ENCODE measurements at places on chromosomes 5 and 9. TPM values are rescaled to one million over a fixed set of nuclear protein-coding genes. Genes with fewer than 3 reads are reported as not detected.
A peak's percentile ranks its signal among the peaks of the same experiment; 100 is the strongest.

The SLC6A7 gene
- not detected for total RNA-seq

The SIT1 gene
- total RNA-seq = 74.6 TPM

The PCDHA13 gene
- not detected for total RNA-seq

The DDX31 gene
- 17.2 TPM for total RNA-seq

The ZDHHC11B gene
- 0.67 TPM for total RNA-seq

The FOXD4 gene
- total RNA-seq = not detected

The BNIP1 gene
- total RNA-seq = 19.3 TPM

The LCP2 gene
- total RNA-seq = 213 TPM

The HMMR gene
- total RNA-seq = 118 TPM

The CDC20B gene
- total RNA-seq = not detected

The ELOVL7 gene
- total RNA-seq = 0.38 TPM

The LURAP1L gene
- not detected for total RNA-seq

The ORM2 gene
- not detected for total RNA-seq

DNA sequence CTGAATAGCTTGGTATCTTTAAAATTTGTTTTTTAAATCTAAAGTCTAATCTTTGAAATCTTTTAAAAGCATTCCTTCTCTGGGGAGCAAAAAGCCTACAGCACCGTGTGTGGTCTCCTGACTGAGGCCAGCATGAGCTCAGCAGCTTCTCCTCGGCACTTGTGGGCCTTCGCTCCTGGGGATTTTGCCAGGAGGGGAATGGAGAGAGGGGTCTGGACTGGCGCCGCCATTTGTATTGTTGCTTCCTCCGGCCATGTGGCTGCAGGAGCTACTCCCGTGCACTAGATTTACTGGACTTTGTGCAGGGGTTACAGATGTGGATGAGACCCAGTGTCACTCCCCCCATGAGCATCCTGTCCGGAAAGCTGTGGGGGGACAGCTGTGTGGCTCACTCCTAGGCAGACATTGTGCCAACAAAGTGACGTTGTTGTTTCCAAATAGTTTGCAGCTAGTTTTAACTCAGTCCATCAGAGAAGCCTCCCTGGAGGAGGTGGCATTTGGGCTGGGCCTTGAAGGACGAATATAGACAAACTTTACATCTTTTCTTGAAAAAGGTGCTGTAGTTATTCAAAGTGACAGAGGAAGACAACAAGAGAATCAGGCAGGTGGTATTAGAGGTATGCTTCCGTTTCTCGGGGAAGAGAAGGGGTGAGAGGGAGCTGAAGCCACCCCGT is 6.6 kb downstream of the OLFM1 start:
- peaks cover 46% of the 10 kb centered on the region for H3K27me3 ChIP-seq
- H3K4me3 ChIP-seq = no peak overlapping the region
- no peak overlapping the region for H3K27ac ChIP-seq
- no peaks in the 10 kb centered on the region for H3K36me3 ChIP-seq

- no peak overlapping the region for H3K27ac ChIP-seq
- DNase-seq = no peak
- H3K27me3 ChIP-seq = no peaks in the 10 kb centered on the region
- no peaks in the 10 kb centered on the region for H3K4me1 ChIP-seq
- no peak overlapping the region for H3K4me3 ChIP-seq
These were observed 6.2 kb downstream of the AGPAT2 start for GRCh38 chr9:136681029-136681428.

- H3K27ac ChIP-seq = no peak overlapping the region
- peaks cover 42% of the 10 kb centered on the region for H3K4me1 ChIP-seq
- H3K4me3 ChIP-seq = peak overlapping the region; percentile 25
- no peaks in the 10 kb centered on the region for H3K36me3 ChIP-seq
- peaks cover 7% of the 10 kb centered on the region for H3K27me3 ChIP-seq
These were observed 52.0 kb downstream of the ITGA2 start for GRCh38 chr5:53041071-53041692.

GRCh38 chr5:78819166-78819565 is 165.9 kb downstream of the ARSB start:
- peaks cover 13% of the 10 kb centered on the region for H3K36me3 ChIP-seq
- H3K4me1 ChIP-seq = no peaks in the 10 kb centered on the region
- H3K4me3 ChIP-seq = no peak overlapping the region
- H3K27me3 ChIP-seq = no peaks in the 10 kb centered on the region
- no peak overlapping the region for H3K27ac ChIP-seq

DNA sequence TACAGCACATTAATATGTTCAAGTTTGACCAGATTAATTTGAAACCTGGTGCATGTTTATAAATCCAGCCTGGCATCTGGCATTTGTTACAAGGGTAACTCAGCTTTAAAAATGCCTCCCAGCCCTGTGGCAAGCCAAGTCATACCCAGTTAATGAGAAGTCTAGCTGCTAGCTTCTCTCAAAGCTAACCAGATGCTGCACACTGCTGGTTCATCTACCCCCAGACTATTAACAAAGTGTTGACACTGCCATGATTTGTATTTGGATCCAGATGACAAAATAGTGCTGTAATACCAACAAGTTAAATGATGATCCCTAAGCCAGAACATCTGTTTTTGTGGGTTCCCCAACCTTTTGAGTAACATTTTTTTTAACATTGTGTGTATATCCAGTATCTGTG is 573.7 kb upstream of the DAB2 start:
- no peaks in the 10 kb centered on the region for H3K36me3 ChIP-seq
- H3K27ac ChIP-seq = no peak overlapping the region
- H3K27me3 ChIP-seq = no peaks in the 10 kb centered on the region
- H3K4me1 ChIP-seq = no peaks in the 10 kb centered on the region
- no peak for DNase-seq

- H3K27ac ChIP-seq = no peak overlapping the region
- no peak overlapping the region for H3K4me3 ChIP-seq
- H3K36me3 ChIP-seq = no peaks in the 10 kb centered on the region
- H3K4me1 ChIP-seq = no peaks in the 10 kb centered on the region
- peaks cover 4% of the 10 kb centered on the region for H3K27me3 ChIP-seq
These were observed 144.4 kb downstream of the NSG2 start for GRCh38 chr5:174189654-174190541.

DNA sequence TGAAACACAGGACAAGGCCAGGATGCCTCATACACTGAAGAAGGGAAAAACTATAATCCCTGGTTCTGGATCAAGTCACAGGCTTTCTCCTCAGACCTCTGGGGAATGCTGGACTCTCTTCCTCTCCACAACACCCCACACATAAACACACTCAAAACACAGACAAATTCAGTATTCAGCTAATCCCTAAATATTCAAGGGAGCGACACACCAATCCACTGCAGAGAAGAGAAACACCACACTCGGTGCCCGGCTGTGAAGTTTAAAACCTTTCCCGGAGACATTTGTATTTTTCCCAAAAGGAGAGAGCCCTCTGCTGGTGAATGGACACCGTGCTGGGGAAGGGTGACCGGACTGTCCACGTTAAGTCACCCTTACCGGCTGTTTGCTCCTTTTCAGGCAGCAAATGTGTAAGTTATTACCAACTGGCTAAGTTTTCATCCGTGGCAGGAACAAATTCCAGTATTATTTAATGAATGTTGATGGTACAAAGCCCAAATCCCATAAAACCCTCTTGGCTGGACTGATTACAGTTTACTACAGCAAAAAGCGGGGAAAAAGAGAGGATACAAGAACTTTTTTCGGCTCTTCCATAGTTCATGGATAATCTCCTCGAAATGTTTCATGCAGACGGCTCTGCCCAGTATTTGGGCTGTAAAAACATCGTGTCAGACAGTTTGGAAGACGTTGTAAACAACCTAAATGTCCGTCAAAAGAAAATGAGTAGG is 130.9 kb upstream of the SLC30A5 start:
- no peak overlapping the region for H3K27ac ChIP-seq
- H3K4me1 ChIP-seq = peaks cover 2% of the 10 kb centered on the region
- no peaks in the 10 kb centered on the region for H3K36me3 ChIP-seq
- H3K4me3 ChIP-seq = no peak overlapping the region
- H3K27me3 ChIP-seq = no peaks in the 10 kb centered on the region

GRCh38 chr9:134474055-134474370 is 147.8 kb downstream of the RXRA start:
- H3K4me3 ChIP-seq = no peak overlapping the region
- H3K36me3 ChIP-seq = no peaks in the 10 kb centered on the region

DNA sequence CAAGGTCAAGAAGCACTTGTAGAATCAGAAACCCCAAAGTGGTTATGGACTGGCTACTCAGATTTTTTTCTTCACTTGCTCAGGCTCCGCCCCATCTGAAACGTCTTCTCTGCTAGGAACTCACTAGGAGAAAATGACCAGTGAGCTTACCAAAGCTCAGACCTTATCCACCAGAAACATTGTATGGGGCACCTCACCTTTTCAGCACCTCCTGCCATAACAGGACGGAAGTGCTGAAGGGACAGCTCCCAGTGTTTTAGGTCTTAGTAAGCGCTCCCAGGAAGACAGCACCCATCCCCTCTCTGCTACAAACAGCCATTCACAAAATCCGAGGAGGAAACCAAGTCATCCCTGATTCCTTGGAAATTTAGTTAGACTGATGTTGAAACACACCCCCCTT is 1.2 kb upstream of the GABRA1 start:
- no peaks in the 10 kb centered on the region for H3K36me3 ChIP-seq
- DNase-seq = no peak
- H3K27me3 ChIP-seq = peaks cover 13% of the 10 kb centered on the region
- no peak overlapping the region for H3K27ac ChIP-seq

GRCh38 chr9:8845808-8846207 is 1046.2 kb upstream of the DMAC1 start:
- H3K27me3 ChIP-seq = peaks cover 1% of the 10 kb centered on the region
- no peaks in the 10 kb centered on the region for H3K4me1 ChIP-seq
- H3K4me3 ChIP-seq = no peak overlapping the region
- no peak overlapping the region for H3K27ac ChIP-seq
- no peaks in the 10 kb centered on the region for H3K36me3 ChIP-seq
- DNase-seq = no peak

GRCh38 chr5:163163858-163164257 is 273.5 kb upstream of the CCNG1 start:
- H3K27me3 ChIP-seq = no peaks in the 10 kb centered on the region
- H3K27ac ChIP-seq = no peak overlapping the region
- DNase-seq = no peak
- no peaks in the 10 kb centered on the region for H3K36me3 ChIP-seq
- no peaks in the 10 kb centered on the region for H3K4me1 ChIP-seq

- H3K27ac ChIP-seq = no peak overlapping the region
- H3K36me3 ChIP-seq = peaks cover 92% of the 10 kb centered on the region
- H3K4me3 ChIP-seq = no peak overlapping the region
- DNase-seq = no peak
- no peaks in the 10 kb centered on the region for H3K27me3 ChIP-seq
These were observed 63.0 kb downstream of the PUM3 start for GRCh38 chr9:2780846-2781245.

GRCh38 chr9:17894501-17895160 is 315.8 kb downstream of the SH3GL2 start:
- DNase-seq = no peak
- no peaks in the 10 kb centered on the region for H3K27me3 ChIP-seq
- H3K4me1 ChIP-seq = no peaks in the 10 kb centered on the region
- H3K36me3 ChIP-seq = no peaks in the 10 kb centered on the region

GRCh38 chr9:120982836-120983235 is 56.2 kb upstream of the TRAF1 start:
- H3K27me3 ChIP-seq = no peaks in the 10 kb centered on the region
- no peak overlapping the region for H3K4me3 ChIP-seq
- no peaks in the 10 kb centered on the region for H3K36me3 ChIP-seq
- H3K27ac ChIP-seq = no peak overlapping the region

GRCh38 chr5:78701795-78702410 is 53.3 kb upstream of the LHFPL2 start:
- H3K27ac ChIP-seq = no peak overlapping the region
- DNase-seq = no peak
- no peak overlapping the region for H3K4me3 ChIP-seq
- no peaks in the 10 kb centered on the region for H3K4me1 ChIP-seq
- H3K36me3 ChIP-seq = no peaks in the 10 kb centered on the region

GRCh38 chr5:14922456-14922855 is 50.9 kb upstream of the ANKH start:
- no peak overlapping the region for H3K27ac ChIP-seq
- peaks cover 55% of the 10 kb centered on the region for H3K4me1 ChIP-seq
- no peaks in the 10 kb centered on the region for H3K36me3 ChIP-seq

GRCh38 chr9:17063535-17064135 is 71.2 kb upstream of the CNTLN start:
- H3K4me3 ChIP-seq = no peak overlapping the region
- no peak overlapping the region for H3K27ac ChIP-seq
- DNase-seq = no peak
- no peaks in the 10 kb centered on the region for H3K4me1 ChIP-seq
- no peaks in the 10 kb centered on the region for H3K27me3 ChIP-seq
- no peaks in the 10 kb centered on the region for H3K36me3 ChIP-seq

DNA sequence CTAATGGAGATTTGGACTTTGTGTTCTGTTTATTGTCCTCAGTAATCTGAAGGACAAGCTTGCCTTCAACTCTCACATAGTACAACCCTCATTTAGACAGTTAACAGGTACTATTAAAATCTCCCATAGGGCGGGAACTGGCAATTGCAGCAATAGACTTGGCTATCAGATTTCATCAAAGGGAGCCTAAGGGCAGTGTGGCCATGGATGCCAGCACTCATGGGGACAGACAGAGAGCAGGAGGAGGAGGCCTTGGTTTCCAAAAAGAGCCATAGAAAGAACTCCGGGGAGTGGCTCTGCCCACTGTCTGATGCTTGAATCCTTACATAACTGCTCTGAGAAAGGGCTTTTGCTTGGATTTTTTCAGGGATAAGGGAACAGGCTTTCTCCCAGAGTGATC is 6.8 kb downstream of the SLC36A1 start:
- no peak for DNase-seq
- H3K27ac ChIP-seq = no peak overlapping the region
- H3K36me3 ChIP-seq = peaks cover 3% of the 10 kb centered on the region
- H3K4me1 ChIP-seq = peaks cover 12% of the 10 kb centered on the region
- H3K4me3 ChIP-seq = no peak overlapping the region
- no peaks in the 10 kb centered on the region for H3K27me3 ChIP-seq

DNA sequence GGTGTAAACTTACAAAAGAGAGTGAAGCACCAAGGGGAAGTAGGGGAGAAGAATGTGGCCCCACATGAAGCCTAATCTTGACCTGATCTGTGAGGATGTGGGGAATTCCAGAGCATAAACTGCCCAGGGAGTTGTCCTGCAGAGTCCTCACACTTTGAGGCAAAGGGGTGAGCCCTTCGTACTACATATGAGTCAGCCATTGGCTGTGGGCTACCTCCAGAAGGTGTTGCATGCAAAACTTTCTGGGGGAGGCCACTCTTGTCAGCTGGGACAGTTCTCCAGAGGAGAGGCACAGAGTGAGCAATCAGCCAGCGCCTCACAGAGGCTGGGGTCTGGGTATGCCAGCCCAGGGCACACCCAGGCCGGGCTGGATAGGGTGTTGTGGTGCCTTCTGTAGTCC is 98.1 kb upstream of the NMUR2 start:
- peaks cover 4% of the 10 kb centered on the region for H3K4me1 ChIP-seq
- H3K4me3 ChIP-seq = no peak overlapping the region
- no peaks in the 10 kb centered on the region for H3K36me3 ChIP-seq

GRCh38 chr9:119951090-119951489 is 581.9 kb upstream of the BRINP1 start:
- no peak overlapping the region for H3K27ac ChIP-seq
- H3K27me3 ChIP-seq = no peaks in the 10 kb centered on the region
- no peak for DNase-seq
- H3K4me3 ChIP-seq = no peak overlapping the region

DNA sequence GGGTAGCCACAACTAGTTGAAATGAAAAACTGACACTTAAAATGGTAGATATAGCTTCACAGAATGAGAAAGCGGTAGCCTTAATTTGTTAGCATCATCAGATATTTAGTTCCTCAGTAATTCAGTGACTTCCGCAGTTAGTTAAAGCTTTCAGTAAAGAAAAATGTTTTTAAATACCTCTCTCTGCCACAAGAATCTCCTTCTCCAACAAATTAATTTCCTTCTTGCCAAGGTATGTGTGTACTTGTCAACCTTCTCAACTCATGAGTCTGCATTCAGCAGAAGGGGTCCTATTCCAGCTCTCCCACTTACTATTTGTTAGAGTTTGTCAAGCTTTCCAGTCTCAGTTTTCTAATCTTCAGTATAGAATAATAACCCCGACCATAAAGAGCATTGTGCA is 26.3 kb upstream of the ERAP1 start:
- H3K4me3 ChIP-seq = no peak overlapping the region
- H3K36me3 ChIP-seq = no peaks in the 10 kb centered on the region
- H3K27me3 ChIP-seq = no peaks in the 10 kb centered on the region
- no peak overlapping the region for H3K27ac ChIP-seq
- DNase-seq = no peak
